Astrocyte of the hippocampus (primary cell): ENCODE measurements at places on chromosomes 1 and 21.

DNA sequence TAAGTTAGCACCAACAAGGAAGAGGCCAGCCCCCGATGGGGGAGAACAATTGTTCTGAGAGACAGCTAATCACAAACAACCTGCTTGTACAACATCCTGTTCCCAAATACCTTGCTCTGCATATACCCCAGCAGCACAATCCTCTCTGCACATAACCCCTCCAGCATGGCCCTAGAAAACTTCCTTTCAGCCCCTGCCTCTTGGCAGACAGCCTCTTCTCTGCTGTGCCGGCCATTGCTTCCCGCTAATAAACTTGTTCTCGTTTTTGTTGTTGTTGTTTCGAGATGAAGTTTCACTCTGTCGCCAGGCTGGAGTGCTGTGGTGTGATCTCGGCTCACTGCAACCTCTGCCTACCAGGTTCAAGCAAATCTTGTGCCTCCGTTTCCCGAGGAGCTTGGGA is 392.7 kb downstream of the SMYD3 start:
- DNase-seq: no peak

- no peak for DNase-seq
Observed at GRCh38 chr21:45223236-45224185, 64.2 kb downstream of the POFUT2 start.

DNA sequence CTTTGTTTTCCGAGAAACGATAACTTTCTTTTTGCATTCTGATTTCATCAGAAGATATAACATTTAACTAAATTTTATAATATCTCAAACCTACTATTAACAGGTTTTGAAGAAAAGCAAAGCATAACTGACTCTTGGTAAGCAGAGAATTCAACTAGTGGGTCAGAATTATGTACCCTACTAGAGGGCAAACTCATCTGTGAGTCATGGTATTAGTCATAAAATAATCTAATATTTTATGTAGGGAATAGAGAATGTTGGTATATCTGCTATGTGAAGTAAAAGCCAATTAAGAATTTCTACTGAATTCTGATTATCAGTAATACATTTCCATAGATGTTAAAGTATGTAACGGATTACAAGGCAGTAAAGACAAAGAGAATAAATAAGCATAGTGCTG is 56.8 kb downstream of the USP1 start:
- DNase-seq: no peak

- peak; percentile 60 for DNase-seq
Observed at GRCh38 chr1:2382621-2383361, 8.6 kb downstream of the MORN1 start.

DNA sequence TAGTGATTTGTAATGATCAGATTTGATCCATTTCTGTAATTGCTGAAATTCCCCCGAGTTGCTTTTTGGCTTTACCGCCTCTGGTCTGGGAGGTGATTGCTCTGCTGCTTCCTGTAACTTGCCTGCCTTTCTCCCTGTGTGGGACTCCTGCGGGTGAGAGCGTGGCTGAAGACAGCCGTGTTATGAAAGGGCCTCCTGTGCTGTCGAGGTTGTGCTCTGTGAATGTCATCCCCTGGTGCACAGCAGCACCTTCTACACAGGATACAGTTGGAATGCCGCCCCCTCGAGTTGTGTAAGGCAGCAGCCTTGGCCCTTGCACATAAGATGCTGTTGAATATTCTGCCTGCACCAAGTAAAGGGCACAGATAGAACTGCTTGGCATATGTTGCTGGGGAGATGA is 5.9 kb downstream of the SOD1 start:
- DNase-seq: peak; percentile 20

- DNase-seq: peak; percentile 79
Observed at GRCh38 chr1:165481820-165482532, 37.0 kb upstream of the RXRG start.

DNA sequence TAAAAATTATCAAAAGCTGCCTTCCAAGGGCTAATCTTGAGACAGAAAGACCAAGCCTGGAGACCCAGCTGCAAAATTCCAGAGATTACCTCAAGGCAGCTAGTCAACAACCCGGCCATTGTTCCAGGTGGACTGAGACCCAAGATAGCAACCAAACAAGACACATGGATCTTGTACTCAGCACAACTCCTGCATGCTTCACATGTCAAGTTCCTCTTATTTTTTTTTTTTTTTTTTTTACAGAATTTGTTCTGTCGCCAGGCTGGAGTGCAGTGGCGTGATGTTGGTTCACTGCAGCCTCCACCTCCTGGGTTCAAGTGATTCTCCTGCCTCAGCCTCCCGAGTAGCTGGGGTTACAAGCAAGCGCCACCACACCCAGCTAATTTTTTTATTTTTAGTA is 40.1 kb downstream of the CD2 start:
- no peak for DNase-seq

- no peak for DNase-seq
Observed at GRCh38 chr1:35191429-35192055, 1.4 kb downstream of the SFPQ start.

GRCh38 chr1:159091180-159091560 is 14.6 kb upstream of the AIM2 start:
- no peak for DNase-seq

GRCh38 chr1:94866164-94866807 is 46.1 kb downstream of the SLC44A3 start:
- peak; percentile 89 for DNase-seq

DNA sequence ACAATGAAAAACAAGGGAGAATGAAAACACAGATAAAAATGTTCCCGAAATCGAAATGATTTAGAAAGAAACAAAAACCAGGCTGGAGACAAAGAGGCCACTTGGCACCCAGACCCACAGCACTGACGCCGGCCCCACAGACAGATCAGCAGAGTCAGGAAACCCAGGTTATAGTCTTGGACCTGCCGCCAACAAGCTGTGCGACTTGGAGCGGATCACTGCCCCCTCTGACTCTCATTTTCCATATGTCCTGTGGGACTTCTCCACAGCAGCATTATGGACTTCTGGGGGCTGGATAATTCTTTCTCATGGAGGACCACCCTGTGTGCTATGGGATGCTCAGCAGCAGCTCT is 72.4 kb downstream of the MATN1 start:
- DNase-seq: no peak

DNA sequence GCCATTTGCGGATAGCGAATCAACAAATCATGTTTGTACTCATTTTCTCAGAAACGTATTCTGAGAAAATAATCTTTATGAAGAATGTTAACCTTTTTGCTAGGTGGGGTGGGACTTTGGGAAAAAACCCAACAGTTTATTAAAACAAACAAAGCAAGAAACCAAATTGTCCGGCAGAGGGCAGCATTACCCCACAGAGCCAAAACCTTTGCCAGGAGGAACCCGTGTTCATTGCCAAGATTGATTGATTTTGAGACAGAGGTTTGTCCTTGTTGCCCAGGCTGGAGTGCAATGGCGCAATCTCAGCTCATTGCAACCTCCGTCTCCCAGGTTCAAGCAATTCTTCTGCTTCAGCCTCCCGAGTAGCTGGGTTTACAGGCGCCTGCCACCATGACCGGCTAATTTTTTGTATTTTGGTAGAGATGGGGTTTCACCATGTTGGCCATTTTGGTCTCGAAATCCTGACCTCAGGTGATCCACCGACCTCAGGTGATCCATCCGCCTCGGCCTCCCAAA is 70.8 kb upstream of the RHOU start:
- DNase-seq: peak; percentile 75

GRCh38 chr1:108972951-108973350 is 9.7 kb upstream of the CLCC1 start:
- DNase-seq: no peak

GRCh38 chr21:45957981-45958600 is 23.5 kb upstream of the COL6A1 start:
- no peak for DNase-seq

DNA sequence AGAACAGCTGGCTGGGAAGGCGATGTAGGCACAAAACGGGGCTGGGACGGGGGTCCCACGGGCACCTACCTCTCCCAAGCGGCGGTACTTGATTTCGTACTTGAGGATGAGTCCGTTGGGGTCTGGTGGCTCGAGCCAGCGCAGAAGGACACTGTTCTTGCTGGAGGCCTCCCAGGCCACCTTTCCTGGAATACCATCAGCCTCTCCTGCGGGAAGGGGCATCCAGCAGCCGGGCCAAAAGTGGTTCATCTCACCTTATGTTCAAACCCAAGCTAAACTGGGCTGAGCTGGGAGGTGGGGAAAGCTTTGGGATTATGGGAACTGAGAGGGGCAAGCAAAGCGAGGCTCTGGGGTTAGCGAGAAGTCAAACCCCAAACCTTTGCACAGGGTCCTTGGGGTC is 14.3 kb downstream of the INSRR start:
- DNase-seq: no peak

DNA sequence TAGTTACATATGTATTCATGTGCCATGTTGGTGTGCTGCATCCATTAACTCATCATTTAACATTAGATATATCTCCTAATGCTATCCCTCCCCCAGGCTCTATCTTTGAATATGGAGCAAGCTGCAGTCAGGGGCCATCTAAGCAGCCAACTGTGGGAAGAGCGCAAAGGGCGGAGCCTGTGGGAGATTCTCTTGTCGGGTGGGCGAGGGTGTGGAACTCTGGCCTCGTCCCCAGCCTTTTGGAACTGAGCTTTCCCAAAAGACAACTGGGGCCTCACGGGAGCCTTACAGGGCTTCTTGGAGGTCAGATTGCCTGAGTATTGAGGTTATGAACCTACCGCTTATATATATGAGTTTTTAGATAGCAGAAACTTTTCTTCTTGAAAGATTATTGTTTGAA is 117.2 kb downstream of the HHAT start:
- no peak for DNase-seq

DNA sequence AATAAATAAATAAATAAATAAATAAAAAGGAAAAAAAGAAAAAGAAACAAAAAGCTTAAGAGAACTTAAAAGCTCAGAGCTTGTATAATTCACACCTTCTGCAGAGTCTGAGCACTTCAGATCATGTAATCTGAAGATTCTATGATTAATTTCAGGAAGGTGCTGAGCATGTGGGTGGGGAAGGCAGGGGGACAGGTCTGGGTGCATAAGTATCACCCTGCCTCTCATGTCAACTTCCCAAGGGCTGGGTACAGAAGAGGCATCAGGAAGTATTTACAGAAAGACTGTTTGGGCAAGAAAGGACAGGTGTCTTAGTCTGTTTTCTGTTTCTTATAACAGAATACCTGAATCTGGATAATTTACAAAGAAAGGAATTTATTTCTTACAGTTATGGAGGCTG is 20.4 kb upstream of the PADI2 start:
- DNase-seq: no peak

DNA sequence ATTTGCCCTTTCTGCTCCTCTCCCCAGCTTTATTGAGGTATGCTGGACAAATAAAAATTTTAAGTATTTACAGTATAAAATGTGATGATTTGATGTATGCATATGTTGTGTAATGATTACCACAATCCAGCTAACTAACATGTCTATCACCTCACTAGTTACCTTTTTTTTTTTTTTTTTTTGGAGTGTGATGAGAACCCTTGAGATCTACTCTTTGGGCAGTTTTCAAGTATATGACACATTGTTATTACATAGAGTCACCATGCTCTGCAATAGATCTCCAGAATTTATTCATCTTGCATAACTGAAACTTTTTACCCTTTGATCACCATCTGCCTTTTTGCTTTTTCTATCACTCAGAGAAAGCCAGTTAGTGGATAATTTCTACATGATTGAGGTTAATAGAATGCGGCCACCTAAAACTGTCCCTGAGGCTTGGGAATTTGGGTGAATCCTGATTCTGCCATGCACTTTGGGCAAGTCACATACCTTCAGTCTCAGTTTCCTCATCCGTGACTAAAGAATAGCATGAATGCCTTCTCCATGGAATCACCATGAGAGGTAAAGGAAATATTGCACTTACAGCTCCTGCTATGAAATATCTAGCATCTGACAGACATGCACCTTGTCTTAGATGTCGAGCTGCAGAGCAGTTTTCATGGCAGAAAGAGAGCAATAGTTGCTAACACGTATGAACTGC is 295.2 kb downstream of the DISC1 start:
- no peak for DNase-seq

- DNase-seq: peak; percentile 81
Observed at GRCh38 chr1:172671591-172671990, 12.7 kb downstream of the FASLG start.

GRCh38 chr1:230212405-230212936 is 145.4 kb downstream of the GALNT2 start:
- no peak for DNase-seq

GRCh38 chr1:66761221-66761620 is 9.0 kb downstream of the DYNLT5 start:
- DNase-seq: no peak

GRCh38 chr1:212459656-212460055 is 26.9 kb downstream of the NENF start:
- DNase-seq: no peak

DNA sequence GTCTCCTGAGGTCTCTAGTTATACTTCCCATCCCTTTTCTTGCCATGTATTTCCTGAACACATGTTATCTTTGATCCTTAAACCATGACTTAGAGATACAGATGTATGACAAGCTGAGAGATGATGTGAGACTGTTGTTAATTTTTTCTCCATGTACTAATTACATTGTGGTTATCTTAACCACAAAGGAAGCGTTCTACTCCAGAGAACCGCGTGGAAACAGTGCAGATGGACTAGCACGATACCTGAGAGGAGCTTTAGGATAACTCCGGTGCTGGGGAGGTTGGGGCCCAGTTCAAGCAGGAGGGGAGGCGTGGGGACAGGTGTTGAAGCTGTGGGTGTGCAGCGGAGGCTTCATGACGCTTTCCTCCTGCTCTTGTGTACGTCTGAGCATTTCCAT is 17.5 kb downstream of the PDE9A start:
- DNase-seq: no peak

DNA sequence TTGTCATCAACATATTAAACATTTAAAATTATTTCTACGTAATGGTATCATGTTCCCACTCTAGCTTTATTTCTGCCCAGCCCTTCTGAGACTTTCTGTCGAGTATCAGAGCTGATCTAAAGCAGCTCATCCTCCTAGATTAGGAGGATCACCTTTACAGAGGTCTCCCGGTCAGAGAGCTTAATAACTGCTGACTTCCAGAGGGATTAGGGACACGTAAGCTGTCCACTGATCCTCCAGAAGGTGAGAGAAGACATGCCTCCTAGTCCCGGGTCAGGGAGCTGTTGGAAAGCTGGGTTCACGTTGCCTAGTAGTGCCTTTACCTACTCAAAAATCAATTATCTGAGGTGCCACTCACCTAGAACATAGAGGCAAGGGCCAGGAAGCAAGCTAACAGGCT is 31.2 kb upstream of the NADK start:
- no peak for DNase-seq

DNA sequence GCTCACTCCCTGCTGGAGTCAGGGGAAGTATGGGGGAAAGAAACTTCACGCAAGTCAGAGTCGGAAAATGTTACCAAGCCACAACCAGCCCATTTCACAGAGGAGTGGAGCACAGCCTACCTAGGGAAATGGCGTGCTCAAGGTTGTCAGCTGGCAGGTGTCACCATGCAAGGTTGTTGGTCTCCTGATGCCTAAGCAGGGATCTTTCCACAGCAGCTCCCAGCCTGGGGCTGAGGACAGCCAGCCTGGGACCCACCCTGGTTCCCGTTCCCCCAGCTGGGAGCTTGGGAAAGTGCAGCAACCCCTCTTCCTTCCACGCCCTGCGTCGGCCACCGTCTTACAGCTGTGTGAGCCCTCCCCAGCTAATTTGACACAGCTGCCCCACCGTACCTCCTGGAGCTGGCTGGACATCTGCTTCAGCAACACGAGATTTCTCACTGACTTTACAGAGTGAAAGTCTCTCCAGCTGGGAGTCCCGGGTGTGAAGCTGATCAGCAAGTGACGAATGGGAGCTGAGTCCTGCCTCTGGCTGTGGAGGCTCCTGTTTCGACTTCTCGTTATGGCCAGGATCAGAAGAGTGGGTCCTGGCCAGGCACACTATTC is 224.6 kb upstream of the RAB4A start:
- no peak for DNase-seq
